ENCODE measurements at places on chromosomes 1 and 21.
A peak's percentile ranks its signal among the peaks of the same experiment; 100 is the strongest.

- no peak for DNase-seq
Observed at GRCh38 chr1:31712630-31713029, 8.8 kb upstream of the COL16A1 start.

DNA sequence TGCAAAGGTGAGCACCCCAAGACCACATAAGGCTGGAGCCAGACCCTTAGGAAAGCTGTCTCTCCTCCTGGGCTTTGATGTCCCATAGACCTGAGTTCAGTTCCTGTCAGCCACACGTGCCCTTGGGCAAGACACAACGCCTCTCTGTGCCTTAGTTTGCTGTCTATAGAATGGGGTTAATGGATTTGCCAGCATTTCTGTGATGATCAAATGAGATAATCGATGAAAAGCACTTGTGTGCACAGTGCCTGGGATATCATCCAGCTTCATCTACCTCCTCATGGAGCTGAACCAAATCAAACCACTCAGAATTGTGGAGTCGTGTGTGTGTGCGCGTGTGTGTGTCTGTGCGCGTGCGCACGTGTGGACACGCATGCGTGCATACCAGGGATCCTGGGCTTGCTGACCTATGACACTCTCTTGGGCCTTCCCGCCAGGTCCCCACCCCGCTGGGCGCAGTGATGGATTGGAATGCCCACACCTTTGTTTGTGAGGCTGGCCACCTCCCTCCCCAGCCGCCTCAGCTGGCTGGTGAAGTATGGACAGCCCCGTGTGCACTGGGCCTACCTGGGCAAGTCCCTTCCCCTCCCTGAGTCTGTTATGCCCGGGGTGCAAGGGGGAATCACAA is 5.2 kb downstream of the TTC22 start:
- no peak for DNase-seq

- DNase-seq, result no peak
Observed at GRCh38 chr1:230188826-230189225, 121.8 kb downstream of the GALNT2 start.

- DNase-seq, result no peak
Observed at GRCh38 chr1:59685666-59686065, 129.1 kb upstream of the HOOK1 start.

DNA sequence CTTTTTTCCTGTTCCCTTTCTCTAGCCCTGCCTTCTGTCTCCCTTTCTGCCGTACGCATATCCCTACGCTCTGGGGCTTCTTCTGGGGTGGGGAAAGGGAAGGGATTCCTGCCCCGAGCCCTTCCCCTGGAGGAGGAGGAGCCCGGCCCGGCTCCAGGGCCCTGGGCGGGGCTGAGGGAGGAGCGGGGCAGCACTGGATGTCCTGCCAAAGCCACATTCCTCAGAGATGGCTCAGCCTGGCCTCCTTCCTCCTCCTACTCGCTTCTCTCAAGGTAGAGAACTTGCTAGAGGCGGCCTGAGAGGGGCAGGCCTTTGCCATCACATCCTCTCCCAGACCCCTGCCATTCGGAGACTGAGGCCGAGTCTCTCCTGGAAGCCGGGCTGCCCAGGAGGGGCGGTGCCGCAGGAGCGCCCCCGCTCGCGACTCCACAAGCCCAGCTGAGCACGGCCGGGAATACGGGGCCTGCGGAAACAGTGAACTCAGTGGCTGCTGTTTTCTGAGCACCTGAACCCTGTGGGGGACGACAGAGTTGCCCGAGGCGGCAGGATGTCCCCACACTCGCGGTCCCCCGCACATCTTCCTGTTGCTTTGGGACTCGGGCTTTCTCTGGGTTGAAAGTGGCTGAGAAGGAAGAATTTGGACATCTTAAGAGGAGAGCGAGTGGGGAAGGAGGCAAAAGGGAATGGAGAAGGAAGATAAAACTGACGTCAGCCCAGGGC is 12.2 kb downstream of the ADAMTSL4 start:
- peak; percentile 94 for DNase-seq

- DNase-seq, result no peak
Observed at GRCh38 chr21:32144851-32145250, 134.0 kb downstream of the MIS18A start.

DNA sequence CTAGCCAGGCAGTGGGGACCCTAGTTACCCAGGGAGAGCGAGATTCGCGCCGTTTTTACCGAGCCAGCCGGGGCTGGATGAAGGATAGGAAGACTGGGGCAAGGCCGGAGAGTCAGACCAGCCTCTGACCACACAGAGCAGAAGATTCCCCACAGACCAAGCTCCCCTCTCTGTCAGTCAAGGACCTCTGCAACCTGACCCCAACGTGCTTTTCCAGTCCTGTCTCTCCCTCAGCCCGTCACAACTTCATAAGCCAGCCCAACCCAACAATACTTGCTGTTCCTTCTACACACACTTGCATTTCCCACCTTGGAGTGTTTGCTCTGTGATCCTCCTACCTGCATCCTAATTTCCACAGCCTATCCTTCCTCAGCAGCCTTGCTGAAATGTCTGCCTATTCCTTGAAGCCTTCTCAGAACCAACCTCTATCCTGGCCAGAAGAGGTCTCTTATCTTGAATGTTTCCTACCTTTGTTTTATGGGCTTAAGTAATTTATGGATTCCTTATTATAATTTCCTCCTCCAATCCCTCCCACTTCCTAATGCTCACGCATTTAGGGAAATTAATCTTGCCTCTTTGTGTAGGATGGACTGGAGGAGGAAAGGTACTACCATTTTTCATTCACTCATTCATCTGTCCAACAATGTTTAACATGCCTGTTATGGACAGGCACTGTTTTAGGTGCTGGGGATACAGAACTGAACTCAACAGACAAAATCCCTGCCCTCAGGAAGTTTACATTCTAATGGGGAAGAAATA is at the start of gene GSTM3:
Gene GSTM3 (minus strand): TSS at position 424 of the 759 bp plus-strand sequence. CDS start 751 bp downstream, outside the sequence.
- no peak for DNase-seq

- DNase-seq, result peak; percentile 88
Observed at GRCh38 chr1:178417858-178418257, 78.9 kb downstream of the CLEC20A start.

DNA sequence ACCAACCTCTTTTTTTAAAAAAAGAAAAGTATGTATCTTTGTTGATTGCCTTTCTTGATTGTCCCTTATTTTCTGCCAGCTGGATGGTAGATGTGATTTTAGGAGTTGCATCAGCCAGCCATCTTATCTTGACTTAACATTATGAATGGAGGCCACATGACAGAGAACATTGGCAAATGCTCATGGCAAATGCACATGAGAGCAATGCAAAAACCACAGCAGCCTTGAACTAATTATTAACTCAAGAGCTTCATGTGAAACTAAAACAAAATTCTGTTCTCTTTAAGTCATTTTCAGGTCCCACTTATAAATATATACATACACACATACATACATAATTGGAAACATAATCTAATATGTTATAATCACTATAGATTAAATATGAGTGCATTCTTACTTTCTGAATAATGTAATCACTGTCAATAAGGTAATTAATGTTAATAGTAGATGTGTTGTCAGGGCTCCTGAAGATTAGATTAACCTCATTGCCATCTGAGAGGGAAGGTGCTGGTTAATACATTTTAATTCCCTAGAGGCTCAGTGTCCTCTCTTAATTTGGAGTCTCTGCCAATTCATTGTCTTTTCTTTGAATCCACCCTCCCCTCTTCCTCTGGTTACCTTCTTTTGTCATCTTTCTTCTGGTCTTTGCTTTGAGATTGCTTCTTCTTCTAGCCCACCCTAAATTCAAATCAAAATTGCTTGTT is 962.2 kb downstream of the ADGRL2 start:
- no peak for DNase-seq

GRCh38 chr1:112723511-112723839 is 8.3 kb upstream of the PPM1J start:
- no peak for DNase-seq

DNA sequence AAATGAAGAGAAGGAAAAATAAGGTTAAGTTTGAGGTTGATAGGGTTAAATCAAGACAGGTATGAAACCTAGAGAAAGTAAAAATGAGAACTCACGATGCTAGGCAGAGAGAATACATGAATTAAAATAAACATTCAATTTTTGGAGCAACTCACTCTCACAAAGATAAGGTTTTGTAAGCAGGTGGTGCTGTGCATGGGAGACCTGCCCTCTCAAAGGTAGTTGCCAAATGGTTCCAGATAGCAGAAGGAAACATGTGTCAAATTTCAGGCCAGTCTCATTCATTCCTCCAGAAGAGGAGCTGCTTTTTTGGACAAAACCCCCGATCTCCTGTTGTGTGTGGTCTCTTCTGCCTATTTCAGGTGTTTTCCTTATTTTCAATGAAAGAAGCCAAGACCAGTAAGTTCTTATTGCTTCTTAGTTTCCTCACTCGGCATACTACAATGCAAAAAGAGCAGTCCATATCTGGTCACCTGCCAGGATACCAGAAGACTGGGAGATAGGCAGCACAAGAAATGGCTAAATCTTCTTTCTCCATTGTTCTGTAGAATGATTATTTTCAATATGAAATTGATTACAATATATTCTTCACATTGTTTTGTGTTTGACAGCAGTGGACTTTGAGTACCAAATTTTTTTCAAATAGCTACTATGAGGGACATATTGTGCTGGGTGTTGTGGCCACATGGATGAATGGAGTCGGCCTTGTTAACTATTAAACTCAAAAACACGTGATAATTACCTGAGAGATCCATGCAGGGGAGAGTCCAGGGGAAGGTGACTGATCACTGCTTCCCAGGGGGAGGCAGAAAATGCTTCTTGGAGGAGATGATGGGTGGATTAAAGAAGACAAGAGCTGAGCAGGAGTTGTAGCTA is 3.6 kb downstream of the CR1L start:
- DNase-seq, result no peak

DNA sequence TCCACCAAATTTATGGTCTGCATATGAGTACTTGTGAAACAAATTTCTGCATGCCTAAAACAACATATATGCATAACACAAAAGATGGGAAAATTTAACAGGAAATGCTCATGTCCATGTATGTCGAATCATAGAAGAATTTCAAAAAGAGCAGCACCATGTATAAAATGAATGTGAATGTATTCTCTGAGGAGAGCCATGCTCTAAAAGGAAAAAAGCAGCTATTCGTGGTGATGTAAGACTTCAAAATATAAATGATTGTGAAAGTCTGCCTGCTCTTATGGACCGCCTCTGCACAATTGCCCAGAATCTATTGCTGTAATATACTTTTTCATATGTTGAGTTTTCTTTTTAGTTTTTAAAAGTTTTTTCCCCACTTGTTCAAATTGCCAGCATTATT is 66.8 kb downstream of the EPB41 start:
- DNase-seq, result no peak

GRCh38 chr21:42460391-42461184 is 35.4 kb downstream of the RSPH1 start:
- DNase-seq, result no peak

GRCh38 chr1:119275145-119276134 is 93.1 kb upstream of the HAO2 start:
- DNase-seq, result peak; percentile 39

- no peak for DNase-seq
Observed at GRCh38 chr1:15106608-15107007, 46.9 kb upstream of the TMEM51 start.

GRCh38 chr1:25553749-25554429 is 10.5 kb downstream of the LDLRAP1 start:
- DNase-seq, result no peak

GRCh38 chr21:34679051-34679450 is 10.3 kb downstream of the CLIC6 start:
- no peak for DNase-seq

- no peak for DNase-seq
Observed at GRCh38 chr1:230277201-230278025, 148.7 kb downstream of the PGBD5 start.

- DNase-seq, result peak; percentile 41
Observed at GRCh38 chr1:22930240-22930912, 42.3 kb downstream of the LACTBL1 start.

DNA sequence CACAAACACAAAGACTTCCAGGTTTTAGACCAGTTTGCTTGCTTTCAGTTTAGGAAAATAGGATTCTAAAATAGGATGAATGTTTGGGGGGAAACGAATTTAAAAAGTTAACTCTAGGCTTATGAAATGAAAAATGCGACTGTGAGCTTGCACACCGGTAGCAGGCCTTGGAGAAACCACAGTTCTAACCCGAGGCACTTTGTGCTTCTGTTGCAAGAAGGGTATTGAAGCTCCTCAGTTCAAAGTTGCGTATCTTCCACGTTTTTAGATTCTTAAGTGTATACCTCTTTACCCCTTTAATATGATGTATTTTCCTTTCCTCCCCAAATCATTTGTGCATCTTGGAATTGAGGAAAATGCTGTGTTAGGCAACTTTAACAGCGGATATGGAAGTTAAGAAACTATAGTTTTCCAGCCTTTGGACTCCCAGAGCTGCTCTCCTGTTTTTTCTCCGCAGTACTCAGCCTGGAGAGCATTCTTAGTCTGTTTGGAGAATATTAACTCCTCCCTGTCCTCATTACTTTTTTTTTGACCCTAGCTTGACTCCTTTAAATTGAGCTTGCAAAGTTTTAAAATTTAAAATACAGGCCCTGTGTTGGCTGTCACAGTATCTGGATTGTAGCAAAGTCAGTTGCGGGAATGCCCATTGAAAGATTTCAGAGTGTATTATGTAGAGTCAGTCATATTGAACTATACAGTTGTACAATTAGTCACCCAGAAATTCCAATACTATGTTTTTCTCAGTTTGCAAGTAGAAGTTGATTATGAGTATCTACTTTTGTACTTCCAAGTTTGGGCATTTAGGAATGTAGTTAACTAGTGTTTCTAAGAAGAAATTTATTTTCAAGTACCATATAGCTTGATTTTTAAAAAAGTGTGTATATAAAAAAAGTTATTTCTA is 2.6 kb downstream of the MRPS6 start:
- DNase-seq, result no peak

GRCh38 chr1:42953182-42954180 is 5.2 kb downstream of the SLC2A1 start:
- no peak for DNase-seq

- DNase-seq, result no peak
Observed at GRCh38 chr21:39681257-39681656, 63.7 kb upstream of the IGSF5 start.

GRCh38 chr1:39907528-39908453 is 6.1 kb upstream of the MYCL start:
- DNase-seq, result no peak

All from HCT116 (cell line).